Bronchial smooth muscle cell (primary cell): ENCODE measurements at places on chromosomes 3 and 15. TPM values are rescaled to one million over a fixed set of nuclear protein-coding genes. Genes with fewer than 3 reads are reported as not detected.

The CYP19A1 gene
- 1.7 and 1.8 TPM in 2 replicates for total RNA-seq

The SLC2A2 gene
- total RNA-seq = not detected in 2 replicates

The FAM227B gene
- total RNA-seq = 3.8 and 5.8 TPM in 2 replicates

The NPAP1 gene
- total RNA-seq = under 0.01 TPM in 1 of 2 replicates, not detected in the other

The CSPG5 gene
- total RNA-seq = 0.09 and 0.16 TPM in 2 replicates

The CHRM5 gene
- total RNA-seq = under 0.01 TPM in 1 of 2 replicates, not detected in the other

The TLR9 gene
- under 0.01 and 0.09 TPM in 2 replicates for total RNA-seq

The KLHL6 gene
- under 0.01 TPM in 1 of 2 replicates, not detected in the other for total RNA-seq
